Upper lobe of left lung (tissue), 6 donors: ENCODE measurements at places on chromosomes 12 and 14.
A peak's percentile ranks its signal among the peaks of the same experiment; 100 is the strongest.

GRCh38 chr12:96822641-96823040 is 84.4 kb upstream of the NEDD1 start:
- no peak for DNase-seq

GRCh38 chr12:71135812-71136176 is 22.0 kb downstream of the TSPAN8 start:
- DNase-seq = no peak

DNA sequence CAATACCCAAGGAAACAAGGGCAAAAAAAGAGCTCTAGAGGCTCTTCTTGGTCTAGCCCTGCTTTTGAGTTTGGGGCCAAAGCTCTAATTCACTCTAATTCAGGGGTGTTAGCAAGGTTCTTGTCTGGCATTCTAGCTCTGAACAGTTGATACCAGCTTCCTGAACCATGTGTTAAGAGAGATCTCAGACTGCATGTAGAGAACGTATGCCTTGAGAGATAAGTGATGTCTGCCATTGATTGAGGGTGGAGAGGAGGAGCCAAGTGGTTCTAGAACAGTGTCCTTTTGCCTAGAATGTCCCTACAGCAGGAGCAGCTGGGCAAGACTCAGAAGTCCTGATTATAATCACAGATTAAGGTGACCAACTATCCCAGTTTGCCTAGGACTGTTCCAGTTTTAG is 18.2 kb upstream of the POC1B start:
- no peak for DNase-seq

DNA sequence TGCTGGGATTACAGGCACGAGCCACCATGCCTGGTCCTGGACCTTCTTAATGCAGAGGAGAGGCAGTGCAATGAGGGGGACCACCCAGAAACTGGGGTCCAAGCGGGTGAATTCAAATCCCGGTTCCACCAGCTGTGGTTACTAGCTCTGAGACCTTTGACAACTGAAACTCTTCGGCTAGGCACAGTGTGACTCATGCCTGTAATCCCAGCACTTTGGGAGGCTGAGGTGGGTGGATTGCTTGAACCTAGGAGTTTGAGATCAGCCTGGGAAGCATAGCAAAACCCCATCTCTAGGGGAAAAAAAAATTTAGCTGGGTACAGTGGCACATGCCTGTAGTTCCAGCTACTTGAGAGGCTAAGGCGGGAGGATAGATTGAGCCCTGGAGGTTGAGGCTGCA is 5.0 kb upstream of the CD4 start:
- no peak for DNase-seq

GRCh38 chr14:39576258-39576657 is 144.0 kb upstream of the FBXO33 start:
- no peak for DNase-seq

- no peak for DNase-seq
Observed at GRCh38 chr12:105986779-105987684, 151.7 kb downstream of the NUAK1 start.

DNA sequence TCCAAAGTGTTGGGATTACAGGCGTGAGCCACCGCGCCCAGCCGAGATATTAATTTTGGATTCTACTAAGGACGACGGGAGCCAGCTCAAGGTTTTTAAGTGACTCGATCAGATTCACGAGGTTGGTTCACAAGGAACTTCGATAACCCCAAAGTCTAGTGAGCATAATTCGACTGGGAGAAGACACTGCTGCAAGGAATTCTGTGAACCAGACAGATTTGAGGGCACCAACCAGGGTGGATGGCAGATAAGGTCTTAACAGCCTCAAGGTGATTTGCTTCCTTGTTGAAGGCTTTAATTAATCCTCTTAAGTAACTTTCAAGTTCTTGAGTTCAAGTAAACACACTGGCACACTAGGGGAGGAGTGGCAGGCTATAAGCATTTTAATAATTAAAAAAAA is 1.1 kb upstream of the KLHDC2 start:
- DNase-seq = no peak

DNA sequence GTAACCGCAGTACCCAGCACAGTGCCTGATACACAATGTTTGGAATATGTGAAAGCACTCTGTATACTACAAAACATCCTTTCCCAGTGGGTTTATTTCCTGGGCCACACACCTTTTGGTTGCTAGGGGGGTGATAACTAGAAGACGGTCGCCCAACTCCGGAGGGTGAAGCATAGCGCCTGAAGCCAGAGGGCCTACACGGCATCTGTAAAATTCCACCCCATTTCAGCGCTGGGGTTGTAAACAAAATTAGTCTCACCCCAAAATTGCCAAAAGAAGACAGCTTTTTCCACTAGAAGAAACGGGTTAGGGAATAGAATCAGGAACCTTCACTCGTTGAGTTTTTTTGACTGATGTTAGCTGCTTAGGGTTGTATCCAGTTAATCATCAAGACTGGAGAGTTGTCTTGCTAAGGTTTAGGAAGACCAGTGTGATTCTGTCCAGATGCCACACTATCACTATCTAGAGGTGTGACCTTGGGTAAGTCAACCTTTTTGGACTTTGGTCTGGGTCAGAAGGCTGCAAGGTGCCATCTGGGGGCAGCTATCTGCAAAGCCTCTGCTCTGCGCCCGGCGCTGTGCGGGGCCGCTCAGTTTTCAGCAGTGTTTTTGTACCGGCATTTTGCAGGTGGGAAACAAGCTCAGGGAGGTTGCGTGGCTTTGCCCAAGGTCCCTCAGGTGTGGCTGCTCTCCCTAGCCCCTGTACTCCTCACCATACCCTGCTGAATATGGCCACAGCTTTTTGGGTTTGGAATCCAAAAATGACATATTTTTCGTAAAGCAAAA is 1.3 kb downstream of the ZNF839 start:
- DNase-seq = no peak

- DNase-seq = no peak
Observed at GRCh38 chr14:41749429-41749828, 142.8 kb downstream of the LRFN5 start.

DNA sequence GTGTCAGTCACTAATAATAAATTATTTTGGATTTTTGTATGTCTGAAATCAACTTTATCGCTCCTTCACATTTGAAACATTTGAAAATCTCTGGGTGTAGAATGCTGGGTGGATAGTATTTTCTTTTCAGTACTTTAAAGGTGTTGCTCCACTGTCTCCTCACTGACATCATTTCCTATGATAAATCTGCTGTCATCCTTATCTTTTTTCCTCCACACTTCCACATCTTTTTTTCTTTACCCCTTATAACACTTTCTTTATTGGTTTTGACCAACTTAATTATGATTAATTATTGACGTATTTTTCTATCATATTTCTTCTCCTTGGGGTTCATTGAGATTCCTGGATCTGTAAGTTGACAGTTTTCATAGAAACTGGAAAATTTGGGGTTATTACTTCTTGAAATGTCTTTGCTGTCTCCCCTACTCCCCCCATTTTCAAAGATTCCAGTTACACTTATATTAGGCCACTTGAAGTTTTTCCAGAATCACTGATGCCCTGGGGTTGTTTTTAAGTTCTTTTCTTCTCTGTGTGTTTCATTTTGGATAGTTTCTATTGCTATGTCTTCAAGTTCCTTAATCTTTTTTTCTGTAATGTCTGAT is 177.5 kb upstream of the DIO3 start:
- no peak for DNase-seq

GRCh38 chr12:46230983-46231382 is 37.9 kb downstream of the SLC38A1 start:
- no peak for DNase-seq

DNA sequence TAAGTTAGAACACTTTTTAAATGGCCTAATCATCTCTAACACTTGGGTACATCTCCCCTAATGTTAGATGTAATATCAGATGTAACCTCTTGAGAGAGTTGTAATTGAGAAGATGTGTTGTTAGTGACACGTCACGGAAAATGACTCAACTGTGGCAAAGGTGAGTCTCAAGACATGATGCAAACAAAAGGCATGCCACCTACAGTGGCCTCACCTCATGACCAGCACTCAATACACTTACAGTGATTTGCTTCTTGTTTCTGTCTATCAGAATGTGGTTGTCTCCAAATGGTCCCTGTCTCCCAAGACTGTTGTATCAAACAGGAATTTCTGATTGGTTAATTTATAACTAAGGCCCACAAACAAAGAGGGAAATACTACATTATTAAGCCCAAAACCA is 91.2 kb downstream of the SLC25A21 start:
- DNase-seq = no peak

DNA sequence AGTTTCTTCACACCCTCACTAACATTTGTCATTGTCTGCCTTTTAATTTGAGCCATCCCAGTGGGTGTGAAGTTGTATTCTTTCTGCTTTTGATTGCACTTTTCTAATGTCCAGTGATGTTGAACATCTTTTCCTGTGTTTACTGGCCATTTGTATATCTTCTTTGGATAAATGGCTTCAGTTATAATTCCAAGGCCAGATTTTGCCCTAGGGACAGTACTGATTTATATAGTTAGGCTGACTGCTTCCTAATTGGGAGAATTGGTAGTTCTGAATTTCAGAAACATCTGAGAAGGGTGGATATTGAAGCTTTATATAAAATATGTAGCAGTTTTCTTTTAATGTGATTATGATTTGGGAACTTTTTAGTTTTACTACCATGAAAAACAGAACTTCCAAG is 97.4 kb downstream of the BORCS5 start:
- DNase-seq = no peak

- no peak for DNase-seq
Observed at GRCh38 chr12:3772380-3772779, 19.5 kb upstream of the CRACR2A start.

DNA sequence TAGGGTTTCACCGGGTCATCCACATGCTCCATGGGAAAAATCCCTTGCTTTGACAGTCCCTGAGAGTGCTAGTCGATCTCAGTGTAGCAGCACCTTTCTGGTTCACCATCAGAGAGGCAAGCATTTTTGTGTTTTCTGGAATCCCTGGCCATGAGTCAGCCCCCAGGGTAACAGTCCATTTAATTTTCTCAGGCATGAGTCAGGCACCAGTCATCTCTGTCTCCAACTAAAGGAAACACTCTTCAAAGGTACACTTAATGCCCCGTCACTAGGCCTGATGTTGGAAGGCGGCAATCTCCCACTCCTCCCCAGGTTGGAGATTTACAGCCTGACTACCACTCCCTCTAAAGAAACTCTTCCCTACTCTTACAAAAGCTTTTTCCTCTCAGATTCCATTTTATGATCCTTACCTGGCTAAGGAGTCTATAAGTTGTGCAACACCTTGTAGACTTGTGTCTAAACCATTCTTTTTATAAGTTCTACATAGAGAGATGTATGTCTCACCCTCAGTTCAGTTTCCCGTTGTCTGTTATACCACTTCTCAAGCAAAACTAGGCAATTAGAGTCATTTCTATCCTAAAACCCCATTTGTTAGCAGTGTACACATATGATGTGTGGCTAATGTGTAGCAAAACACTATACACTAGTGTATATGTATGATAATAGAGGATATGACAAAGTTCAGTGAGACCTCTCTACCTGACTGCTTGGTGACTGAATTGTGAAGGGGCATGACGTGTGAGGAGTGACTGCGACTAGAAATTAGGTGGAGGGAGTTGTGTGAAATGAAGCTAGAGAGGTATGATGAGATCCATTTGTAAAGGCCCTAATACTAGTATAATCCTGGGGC is 24.6 kb downstream of the TMEM19 start:
- no peak for DNase-seq

GRCh38 chr12:120429368-120429767 is 8.5 kb upstream of the COX6A1 start:
- no peak for DNase-seq

GRCh38 chr14:30420515-30420914 is 138.4 kb upstream of the G2E3 start:
- no peak for DNase-seq

GRCh38 chr12:7068240-7068993 is 7.9 kb downstream of the C1S start:
- DNase-seq = peak; percentile 35

DNA sequence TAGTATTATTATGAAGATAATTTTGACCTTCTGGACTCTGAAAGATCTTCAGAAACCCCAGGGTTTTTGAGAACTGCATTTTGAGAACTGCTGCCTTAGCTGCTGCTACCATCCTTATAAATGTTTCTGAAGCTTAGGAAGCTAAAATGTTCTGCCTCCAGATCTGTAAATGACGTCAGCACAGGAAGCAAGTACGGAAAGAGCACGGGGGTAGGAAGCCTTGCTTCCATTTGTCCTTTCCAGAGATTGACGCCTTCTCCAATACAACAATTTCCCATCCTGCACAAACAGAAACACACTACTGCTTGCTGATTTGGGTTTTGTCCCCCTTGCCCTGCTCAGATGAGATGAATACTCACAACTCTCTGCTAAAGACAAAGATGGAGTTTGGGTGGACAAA is 17.9 kb downstream of the RAD52 start:
- DNase-seq = no peak

DNA sequence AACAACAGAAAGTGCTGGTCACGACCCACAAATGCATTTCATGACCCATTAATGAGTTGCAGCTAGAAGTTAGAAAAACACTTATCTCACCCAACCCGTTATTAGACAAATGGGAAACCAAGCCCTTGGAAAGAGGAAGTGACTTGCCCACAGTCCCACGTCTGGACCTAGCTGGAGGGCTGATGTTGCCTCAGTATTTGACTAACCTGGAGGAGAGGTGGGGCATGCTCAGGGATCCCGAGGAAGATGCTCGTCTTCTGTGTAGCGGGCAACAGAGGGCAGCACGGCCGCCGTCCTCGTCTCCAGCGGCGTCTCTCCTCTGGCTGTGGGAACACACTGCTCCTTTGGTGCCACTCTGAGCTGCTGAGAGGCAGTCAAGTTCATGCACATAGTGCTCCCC is 12.7 kb downstream of the CCND2 start:
- DNase-seq = no peak

DNA sequence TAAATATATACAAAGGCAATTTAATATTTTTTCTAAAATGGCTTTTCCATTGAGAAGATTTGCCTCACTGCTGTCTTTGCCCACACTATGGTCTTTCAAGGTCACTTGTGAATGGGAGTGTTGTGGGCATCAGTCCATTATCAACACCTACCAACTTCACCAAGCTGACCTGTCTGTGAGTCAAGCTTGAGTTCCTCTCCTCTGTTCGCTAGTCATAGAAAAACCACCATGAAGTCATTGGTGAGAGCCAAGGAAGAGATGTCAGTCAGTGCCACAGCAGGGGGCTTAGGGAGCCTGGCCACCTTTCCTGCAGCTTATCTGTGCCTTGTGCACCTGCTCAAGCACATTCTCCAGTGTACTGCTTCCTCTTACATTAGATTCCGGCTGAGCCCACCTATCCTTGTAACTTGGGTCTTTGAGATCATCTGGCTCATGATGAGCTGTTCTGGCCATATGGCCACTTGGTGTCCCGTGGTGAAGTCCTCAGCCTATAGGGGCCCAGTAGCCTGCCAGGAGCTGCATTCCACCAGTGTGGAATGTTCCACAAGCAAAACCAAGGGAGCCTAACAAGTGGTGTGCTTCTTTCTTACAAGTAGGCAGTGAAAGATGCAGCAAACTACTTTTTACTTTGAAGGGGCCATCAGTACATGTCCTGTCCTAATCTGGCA is 80.8 kb upstream of the C12orf71 start:
- DNase-seq = no peak

GRCh38 chr14:76904740-76905569 is 78.7 kb downstream of the LRRC74A start:
- peak; percentile 78 for DNase-seq

DNA sequence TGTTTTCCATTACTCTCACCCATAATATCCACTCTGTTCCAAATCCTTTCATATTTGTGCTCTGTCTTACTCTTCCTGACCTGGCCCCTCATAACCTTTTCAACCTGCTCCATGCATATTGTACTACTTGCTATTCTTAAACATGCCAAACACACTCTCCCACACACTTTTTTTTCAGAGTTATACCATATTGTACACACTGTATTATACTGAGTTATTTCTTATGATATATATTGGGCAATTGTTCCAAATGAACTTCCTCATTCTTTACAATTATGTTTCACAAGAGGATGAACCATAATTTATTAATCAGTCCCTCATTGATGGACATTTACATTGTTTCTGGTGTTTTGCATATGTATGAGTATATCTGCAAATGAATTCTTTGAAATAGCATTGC is 18.5 kb downstream of the ATL1 start:
- no peak for DNase-seq
